ENCODE measurements at places on chromosomes 1 and 21. TPM values are rescaled to one million over a fixed set of nuclear protein-coding genes. Genes with fewer than 3 reads are reported as not detected.

Gene FBLIM1
- 7.3 TPM for total RNA-seq

Gene LCE3D
- total RNA-seq = not detected

Gene LY9
- total RNA-seq = not detected

Gene CPLANE2
- 3.1 TPM for total RNA-seq

Gene SDC3
- 8.9 TPM for total RNA-seq

Gene PRRX1
- total RNA-seq = 127 TPM

Gene MAP3K21
- 0.52 TPM for total RNA-seq

Gene LINGO4
- total RNA-seq = under 0.01 TPM

Gene MAD2L2
- total RNA-seq = 19.8 TPM

Gene NHLH2
- total RNA-seq = not detected

Gene FCRL5
- total RNA-seq = not detected

Gene GMEB1
- total RNA-seq = 4.7 TPM

Gene SLC30A10
- 1.0 TPM for total RNA-seq

Gene TFF3
- total RNA-seq = 5.2 TPM

Gene NBPF4
- not detected for total RNA-seq

Gene ZFP69
- total RNA-seq = 3.7 TPM

Gene RAB25
- total RNA-seq = not detected

Gene NUF2
- 1.0 TPM for total RNA-seq

Gene TMEM52
- total RNA-seq = 21.9 TPM

Gene CD84
- total RNA-seq = 3.1 TPM

Gene LRRC8B
- 3.7 TPM for total RNA-seq

Gene MROH9
- not detected for total RNA-seq

Gene TSPAN2
- 6.8 TPM for total RNA-seq

Gene SPATA45
- total RNA-seq = 1.6 TPM

Gene RWDD3
- total RNA-seq = 12.0 TPM

Gene SLC5A9
- not detected for total RNA-seq

Data from skeletal muscle tissue (tissue), 5 donors.